CD8-positive, alpha-beta memory T cell (primary cell): ENCODE measurements at places on chromosomes 2 and 18. TPM values are rescaled to one million over a fixed set of nuclear protein-coding genes. Genes with fewer than 3 reads are reported as not detected.
A peak's percentile ranks its signal among the peaks of the same experiment; 100 is the strongest.

- H3K4me1 ChIP-seq, result no peaks in the 10 kb centered on the region
- H3K4me3 ChIP-seq, result no peak overlapping the region
- no peaks in the 10 kb centered on the region for H3K27me3 ChIP-seq
- no peaks in the 10 kb centered on the region for H3K36me3 ChIP-seq
- no peak overlapping the region for H3K27ac ChIP-seq
Measured at GRCh38 chr18:10579079-10579867, 53.4 kb downstream of the NAPG start.

DNA sequence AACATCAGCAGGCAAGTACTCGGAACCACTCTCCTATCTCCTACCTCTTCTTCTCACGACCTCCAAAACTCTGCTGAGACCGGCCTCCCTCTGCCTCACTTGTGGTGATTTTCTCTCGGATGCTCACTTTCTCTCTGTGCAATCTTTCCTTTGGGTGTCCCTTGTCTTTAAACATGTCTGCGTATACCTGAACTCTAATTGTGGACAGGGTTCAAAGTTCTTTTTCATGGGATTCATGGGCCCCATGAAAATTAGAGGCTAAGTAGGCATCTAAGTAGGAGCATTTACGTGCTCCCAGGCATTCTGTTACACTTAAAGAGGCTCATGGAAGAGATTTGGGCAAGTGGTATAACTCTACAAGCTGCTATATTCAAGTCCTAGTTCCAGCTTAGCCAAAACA lies 2.1 kb upstream of the PPP1CB start:
- H3K27ac ChIP-seq, result peak overlapping the region; percentile 99
- no peak for DNase-seq
- no peak overlapping the region for H3K4me3 ChIP-seq
- no peaks in the 10 kb centered on the region for H3K36me3 ChIP-seq

- H3K27ac ChIP-seq, result no peak overlapping the region
- no peaks in the 10 kb centered on the region for H3K4me1 ChIP-seq
- no peaks in the 10 kb centered on the region for H3K36me3 ChIP-seq
- no peak for DNase-seq
- H3K4me3 ChIP-seq, result no peak overlapping the region
Measured at GRCh38 chr2:5290900-5291546, 401.2 kb upstream of the SOX11 start.

GRCh38 chr2:205998583-205998982 lies 87.4 kb downstream of the INO80D start:
- H3K27ac ChIP-seq, result no peak overlapping the region
- no peaks in the 10 kb centered on the region for H3K27me3 ChIP-seq
- DNase-seq, result no peak
- no peaks in the 10 kb centered on the region for H3K4me1 ChIP-seq

- H3K4me1 ChIP-seq, result peaks cover 2% of the 10 kb centered on the region
- no peak for DNase-seq
- no peak overlapping the region for H3K4me3 ChIP-seq
- H3K27me3 ChIP-seq, result no peaks in the 10 kb centered on the region
- H3K36me3 ChIP-seq, result no peaks in the 10 kb centered on the region
Measured at GRCh38 chr2:151651274-151651673, 83.0 kb downstream of the NEB start.

DNA sequence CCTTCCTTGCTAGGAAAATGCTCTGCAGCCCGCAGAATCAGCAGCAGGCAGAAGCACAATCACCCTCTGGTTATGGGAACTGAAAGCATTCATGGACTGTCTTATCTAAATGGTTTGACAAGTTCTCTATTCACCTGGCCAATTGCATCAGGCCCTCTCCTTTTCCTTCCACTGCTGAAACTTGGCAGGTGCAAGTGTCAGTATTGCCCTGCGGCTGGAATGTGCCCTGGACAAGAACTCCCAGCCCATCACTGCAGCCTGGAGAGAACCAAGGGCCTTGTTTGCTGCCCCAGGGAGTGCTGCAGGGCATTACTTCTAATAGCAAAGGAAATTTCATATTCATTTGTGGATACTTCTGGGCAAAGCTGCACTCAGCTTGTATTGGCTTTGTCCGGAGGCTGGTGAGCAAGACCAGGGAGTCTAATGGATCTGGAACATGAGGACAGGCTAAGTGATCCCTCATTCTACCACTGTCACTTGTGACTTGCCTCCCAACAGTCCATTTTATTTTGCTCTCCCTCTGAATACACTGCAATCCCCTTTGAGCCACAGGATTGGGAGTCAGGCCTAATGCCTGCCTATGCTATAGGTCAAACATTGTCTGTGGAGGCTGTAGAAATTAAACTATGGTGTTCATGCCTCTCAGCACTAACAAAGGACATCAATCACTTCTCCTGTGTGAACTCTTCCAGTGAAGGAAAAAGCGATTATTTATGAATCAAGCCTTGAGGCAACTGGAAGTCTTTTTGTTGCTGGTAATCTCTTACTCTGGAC lies 116.9 kb downstream of the LYPD6B start:
- no peak overlapping the region for H3K27ac ChIP-seq
- H3K4me3 ChIP-seq, result no peak overlapping the region
- no peaks in the 10 kb centered on the region for H3K4me1 ChIP-seq
- H3K27me3 ChIP-seq, result no peaks in the 10 kb centered on the region
- DNase-seq, result no peak

- H3K4me3 ChIP-seq, result peak overlapping the region; percentile 56
- peaks cover 11% of the 10 kb centered on the region for H3K4me1 ChIP-seq
- no peak overlapping the region for H3K27ac ChIP-seq
- H3K27me3 ChIP-seq, result peaks cover 10% of the 10 kb centered on the region
Measured at GRCh38 chr2:237474931-237475703, 11.9 kb upstream of the MLPH start.

DNA sequence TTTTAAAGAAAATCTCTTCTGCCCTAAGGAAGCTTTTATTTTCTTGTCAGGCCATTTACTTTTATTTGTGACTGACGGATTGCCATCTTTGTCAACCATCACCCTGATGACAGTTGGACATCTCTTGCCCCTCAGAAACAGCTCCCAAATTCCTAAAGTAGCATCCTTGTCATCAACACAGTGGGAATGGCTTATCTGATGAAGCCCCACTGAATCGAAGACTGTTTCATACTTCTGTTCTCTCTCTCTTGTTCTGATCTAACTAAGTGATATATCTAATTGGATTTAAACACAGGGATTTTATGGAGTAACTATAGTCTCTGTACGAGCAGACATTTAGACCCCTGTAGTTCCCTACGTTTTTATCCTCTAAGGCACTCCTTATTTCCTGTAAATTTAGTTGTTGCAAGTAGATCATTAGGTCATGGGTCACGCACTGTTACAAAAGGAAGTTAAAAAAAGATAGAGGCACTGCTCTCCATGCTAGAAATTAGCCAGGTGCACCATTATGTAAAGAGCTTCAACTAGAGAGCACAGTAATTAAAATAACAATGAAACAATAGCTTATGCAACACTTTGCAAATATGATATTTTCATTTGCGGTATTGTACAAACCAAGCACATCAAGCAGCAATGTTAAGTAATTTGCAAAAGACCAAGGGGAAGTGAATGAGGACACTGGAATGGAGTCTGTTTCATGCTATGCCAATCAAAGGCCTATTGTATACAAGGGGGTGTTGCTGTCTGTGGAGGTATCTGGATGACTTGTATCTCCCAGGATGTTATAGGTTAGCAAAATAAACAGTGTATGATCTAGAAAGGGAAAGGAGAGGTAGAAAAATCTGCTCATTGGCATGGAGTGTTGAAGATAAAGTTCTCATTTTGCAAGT lies 284.7 kb downstream of the LRRTM1 start:
- H3K36me3 ChIP-seq, result no peaks in the 10 kb centered on the region
- no peaks in the 10 kb centered on the region for H3K4me1 ChIP-seq
- no peak overlapping the region for H3K27ac ChIP-seq
- no peak for DNase-seq
- H3K27me3 ChIP-seq, result no peaks in the 10 kb centered on the region

GRCh38 chr2:120400551-120400950 lies 54.6 kb downstream of the INHBB start:
- no peaks in the 10 kb centered on the region for H3K4me1 ChIP-seq
- no peak overlapping the region for H3K4me3 ChIP-seq
- no peak for DNase-seq
- no peaks in the 10 kb centered on the region for H3K36me3 ChIP-seq
- no peaks in the 10 kb centered on the region for H3K27me3 ChIP-seq

DNA sequence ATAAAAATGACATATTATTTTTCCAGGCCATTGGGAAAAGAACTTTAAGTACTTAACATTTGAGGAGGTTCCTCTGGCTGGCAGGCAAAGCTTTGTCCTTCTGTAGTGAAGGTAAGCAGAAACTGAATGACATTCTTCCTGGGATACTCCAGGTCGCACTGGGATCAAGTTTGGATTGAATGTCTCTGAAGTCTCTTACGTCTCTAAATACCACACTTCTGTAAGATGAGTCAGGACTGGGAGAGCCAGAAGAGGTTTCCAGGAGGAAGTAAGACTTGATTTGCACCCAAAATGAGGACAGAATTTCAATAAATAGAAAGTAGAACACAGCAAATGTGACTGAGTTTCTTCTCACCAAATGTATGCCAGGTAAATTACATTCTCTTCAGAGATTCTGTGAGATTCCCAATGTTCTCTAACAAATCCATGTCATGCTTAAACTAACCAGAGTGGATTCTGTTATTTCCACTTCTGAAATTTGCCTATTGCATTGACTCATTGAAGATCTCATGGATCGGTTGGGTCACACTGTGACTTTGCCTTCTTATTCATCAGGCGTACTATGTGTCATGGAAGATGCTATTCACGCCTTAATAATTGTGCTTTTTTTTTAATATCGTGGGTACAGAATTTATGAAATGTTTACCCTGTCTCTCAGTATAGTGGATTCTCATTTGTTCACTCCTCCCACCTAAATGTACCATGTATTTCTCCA lies 25.5 kb upstream of the VIT start:
- no peak for DNase-seq
- H3K27me3 ChIP-seq, result no peaks in the 10 kb centered on the region
- no peak overlapping the region for H3K4me3 ChIP-seq
- H3K4me1 ChIP-seq, result no peaks in the 10 kb centered on the region
- H3K27ac ChIP-seq, result no peak overlapping the region

DNA sequence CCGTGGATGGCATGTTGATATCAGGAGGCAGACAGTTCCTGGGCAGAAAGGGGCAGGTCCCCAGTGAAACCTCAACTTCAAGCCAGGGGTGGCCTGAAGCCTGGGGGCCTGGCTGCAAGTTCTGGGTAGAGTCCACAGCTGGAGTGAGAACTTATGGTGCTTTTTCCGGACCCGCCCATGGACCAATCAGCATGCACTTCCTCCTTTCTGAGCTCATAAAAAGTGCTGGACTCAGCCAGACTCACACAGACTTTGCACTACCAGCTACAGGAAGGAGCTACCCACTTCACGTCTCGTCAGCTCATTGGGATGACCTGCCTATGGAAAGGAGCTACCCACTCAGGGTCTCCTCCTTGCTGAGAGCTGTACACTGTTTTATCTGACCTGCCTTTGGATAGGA lies 183.1 kb upstream of the MC4R start:
- no peak for DNase-seq
- no peaks in the 10 kb centered on the region for H3K36me3 ChIP-seq
- H3K4me1 ChIP-seq, result no peaks in the 10 kb centered on the region
- H3K27me3 ChIP-seq, result no peaks in the 10 kb centered on the region
- H3K4me3 ChIP-seq, result no peak overlapping the region

DNA sequence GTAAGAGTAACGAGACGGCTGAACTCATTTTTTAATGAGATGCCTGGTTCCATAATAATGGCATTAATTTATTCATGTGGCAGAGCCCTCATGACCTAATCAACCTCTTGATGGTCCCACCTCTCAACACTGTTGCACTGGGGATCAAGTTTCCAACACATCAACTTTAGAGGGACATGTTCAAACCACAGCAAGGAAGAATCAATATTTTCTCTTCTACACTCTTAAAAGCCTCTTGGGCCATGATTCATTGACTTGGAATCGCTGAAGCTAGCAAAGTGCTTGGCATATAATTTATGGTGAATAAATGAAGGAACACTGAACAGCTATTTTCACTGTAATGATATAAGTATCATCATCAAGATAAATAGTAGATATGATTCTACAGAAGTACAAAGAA lies 333.0 kb downstream of the TNS1 start:
- no peaks in the 10 kb centered on the region for H3K36me3 ChIP-seq
- H3K4me1 ChIP-seq, result no peaks in the 10 kb centered on the region
- no peaks in the 10 kb centered on the region for H3K27me3 ChIP-seq
- no peak for DNase-seq
- no peak overlapping the region for H3K27ac ChIP-seq

DNA sequence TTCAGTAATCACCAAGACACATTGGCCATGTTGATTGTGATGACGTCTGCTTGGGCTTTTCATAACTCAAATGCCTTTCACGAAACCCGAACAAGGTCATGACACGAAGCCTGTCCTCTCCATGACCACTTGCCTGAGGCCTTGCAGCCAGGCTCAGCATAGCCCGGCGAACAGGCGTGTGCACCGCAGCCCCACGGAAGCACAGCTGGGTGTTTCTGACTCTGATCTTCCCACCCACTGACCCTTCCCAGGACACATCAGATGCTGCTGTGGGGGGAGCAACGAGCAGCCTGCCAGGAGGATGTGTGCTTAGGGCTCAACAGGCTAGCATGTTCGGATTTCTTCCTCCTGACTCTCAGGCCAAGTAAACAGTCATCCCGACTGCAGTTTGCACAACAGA lies 369.4 kb upstream of the SALL3 start:
- H3K27ac ChIP-seq, result no peak overlapping the region
- no peaks in the 10 kb centered on the region for H3K27me3 ChIP-seq
- H3K36me3 ChIP-seq, result no peaks in the 10 kb centered on the region
- H3K4me3 ChIP-seq, result no peak overlapping the region
- no peaks in the 10 kb centered on the region for H3K4me1 ChIP-seq
- DNase-seq, result no peak

DNA sequence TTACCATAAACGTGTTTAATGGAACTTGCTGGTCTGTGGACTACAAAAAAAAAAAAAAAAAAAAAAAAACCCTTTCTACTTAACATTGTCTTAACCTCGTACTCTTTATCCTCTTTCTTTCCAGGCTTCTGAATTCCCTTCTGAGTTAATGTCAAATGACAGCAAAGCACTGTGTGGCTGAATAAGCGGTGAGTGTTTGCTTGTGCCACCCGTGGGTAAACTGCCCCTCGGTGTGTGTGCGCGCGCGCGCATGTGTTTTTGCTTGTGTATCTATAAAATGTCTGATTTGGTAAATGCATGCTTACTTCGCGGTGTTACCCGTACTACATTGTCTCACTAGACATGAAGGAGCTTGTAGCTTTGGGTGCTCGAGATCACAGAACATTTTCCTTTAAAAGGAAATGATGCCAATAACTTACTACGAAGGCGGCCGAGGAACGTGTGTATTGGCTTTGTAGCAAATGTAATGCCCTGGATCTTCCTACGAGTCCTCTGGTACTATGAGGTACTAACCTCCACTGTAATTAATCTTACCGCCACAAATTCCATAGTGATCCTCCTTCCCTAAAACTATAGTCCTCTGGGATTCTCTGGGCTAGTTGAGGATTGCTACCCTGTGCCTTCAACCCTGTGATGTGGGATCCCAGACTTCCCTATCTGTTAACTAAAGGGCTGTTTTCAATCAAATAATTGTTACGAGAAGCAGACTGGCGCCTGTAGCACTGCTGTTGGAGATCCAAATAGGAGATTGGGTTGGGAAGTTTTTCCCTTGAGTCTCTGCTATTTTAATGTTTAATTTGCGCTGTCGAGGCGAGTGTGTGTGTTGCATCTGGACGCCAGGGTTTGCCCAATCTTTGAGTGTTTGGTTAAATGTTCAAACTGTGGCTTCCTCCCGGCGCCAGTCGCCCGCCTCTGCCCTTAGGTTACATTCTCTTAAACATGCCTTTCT lies 1.1 kb downstream of the ID2 start:
- no peaks in the 10 kb centered on the region for H3K36me3 ChIP-seq
- DNase-seq, result peak; percentile 67
- H3K4me3 ChIP-seq, result peak overlapping the region; percentile 99
- peaks cover 26% of the 10 kb centered on the region for H3K4me1 ChIP-seq
- H3K27me3 ChIP-seq, result no peaks in the 10 kb centered on the region

The AQP12B gene
- not detected for total RNA-seq

The VIL1 gene
- total RNA-seq, result not detected

The ETAA1 gene
- 11.4 TPM for total RNA-seq

The STPG4 gene
- total RNA-seq, result not detected
